Thymus (tissue), 14 donors: ENCODE measurements at places on chromosomes 1 and 21.

DNA sequence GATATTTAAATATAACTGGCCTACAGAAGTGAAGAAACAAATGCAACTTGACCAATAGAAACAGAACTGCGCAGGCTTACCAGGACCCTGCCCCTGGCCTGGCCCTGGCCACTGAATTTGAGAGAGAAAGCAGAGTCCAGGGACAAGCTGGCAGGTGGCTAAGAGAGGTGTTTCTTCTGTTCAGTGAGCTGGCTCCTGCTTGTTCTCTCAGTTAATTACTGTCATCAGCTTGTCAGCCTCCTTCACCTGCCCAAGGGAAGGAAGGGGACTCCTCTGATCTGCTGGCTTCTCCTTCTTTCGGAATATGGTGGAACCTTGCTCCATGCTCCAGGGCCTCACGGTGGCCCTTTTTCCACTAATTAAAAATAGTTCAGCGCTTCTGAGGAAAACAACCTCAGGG, 388.4 kb downstream of the DISC1 start:
- no peak for DNase-seq

GRCh38 chr1:15022048-15022447, 131.5 kb upstream of the TMEM51 start:
- no peak for DNase-seq

DNA sequence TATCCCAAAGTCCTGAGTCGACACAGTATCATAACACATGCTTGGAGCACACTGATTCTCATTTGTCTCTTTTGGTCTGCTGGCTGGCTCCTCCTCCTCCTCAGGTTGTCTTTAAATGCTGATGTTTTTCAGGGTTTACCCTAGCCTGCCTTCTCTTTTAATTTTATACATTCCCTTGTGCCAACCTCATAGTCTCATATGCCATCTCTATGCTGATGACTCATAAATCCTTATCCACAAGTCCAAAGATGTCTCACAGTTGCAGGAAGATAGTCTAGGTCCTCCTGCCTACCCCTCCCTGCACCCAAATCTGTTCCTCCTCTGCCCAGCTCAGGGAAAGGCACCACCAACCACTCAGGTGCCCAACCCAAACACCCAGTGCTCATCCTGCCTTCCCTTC, 108.3 kb downstream of the SIPA1L2 start:
- no peak for DNase-seq

DNA sequence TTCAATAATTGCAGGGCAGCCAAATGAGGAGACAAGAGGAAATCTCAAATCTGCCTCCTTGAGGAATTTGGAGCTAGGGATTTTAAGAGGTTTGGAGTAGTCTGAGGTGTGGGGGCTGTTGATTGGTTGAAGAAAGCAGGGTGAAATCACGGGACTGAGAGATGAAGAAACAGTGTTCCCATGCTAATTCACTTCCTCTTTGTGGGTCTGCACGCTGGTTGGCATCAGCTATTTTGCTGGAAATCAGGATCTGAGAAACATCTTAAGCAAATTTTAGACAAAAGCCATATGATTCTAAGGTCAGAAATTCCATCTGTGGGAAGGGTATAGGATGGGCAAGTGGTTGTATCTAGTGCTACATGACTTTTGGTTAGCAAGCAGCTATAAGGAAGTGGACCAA, 107.1 kb upstream of the PAXBP1 start:
- DNase-seq: no peak

DNA sequence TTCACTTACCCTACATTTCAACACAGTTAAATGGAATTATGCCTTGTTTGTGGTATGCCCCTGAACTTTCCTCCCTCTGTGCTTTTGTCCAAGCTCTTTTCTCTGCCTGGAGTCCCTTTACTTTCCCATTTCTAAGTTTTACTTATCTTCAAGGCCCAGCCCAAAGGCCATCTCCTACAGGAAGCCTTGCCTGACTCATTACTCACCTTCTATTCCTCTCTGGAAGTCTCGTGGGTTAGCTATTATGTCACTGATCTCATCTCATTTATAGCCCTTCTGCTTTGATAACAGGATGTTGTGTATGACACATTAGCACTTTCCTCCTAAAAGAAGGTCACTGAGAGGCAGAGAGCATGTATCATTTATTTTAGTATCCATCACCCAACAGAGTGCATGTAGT, 78.8 kb upstream of the CD1D start:
- no peak for DNase-seq

DNA sequence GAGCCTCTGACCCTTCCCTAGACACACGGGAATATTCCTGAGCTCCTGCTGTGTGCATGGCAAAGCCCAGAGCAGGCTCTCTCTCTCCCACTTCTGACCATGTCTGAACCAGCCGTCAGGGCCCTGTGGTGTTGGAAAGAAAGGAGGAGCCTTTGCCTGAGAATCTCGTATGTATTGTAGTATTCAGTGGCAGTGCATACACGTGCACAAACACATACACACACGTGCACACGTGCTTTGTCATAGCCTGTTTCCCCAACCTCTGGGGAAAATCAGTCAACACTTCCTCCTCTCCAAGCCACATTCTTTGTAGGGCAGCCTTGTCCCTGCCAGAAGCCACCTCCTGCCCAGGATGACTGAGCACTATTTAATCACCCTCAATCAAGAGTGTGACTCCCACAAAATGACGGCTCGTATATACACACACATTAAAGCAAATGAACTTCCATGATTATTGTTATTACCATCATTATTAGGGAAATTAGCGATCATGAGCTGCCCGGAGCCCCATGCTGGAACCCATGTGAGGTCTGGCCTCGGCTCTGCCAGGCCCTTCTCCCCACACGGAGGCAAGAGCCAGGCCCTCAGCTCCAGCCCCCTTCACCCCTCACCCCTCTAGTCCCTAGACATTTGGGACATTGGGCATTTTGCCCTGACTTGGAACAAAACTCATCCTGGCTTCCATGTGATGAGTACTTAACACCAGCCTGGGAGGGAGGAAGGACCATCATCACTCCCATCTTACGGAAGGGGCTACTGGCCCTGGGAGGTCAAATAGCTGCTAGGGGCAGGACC, 331.9 kb downstream of the NPHP4 start:
- no peak for DNase-seq

DNA sequence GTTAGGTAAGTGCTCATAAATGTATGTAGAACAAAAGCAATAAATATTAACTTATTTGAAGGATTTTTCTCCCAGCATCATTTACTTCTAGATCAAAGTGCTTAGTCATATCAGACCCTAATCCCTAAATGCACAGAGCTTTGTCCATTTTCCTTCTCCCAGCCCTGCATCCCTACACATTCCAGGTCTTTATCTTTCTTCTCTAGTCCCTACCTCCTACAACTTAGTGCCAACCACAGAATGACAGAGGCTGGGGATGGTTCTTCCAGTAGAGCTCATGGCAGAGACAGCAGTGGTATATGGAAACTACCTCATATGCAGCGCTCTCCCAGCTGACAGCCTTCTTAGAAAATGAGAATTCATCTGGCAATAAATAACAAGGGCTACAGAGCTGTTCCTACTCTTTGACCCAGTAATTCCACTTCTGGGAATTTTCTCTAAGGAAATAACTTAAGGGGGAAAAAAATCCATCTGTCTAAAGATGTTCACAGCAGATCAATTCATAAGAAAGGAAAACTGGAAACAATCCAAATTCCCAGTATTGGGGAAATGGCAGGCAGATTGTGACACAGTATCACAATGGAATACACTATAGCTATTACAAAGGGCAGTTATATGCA, 62.9 kb upstream of the ROR1 start:
- DNase-seq: no peak

GRCh38 chr1:187249196-187249595, 420.4 kb downstream of the PLA2G4A start:
- no peak for DNase-seq

- no peak for DNase-seq
Observed at GRCh38 chr1:5297180-5297885, 642.9 kb downstream of the AJAP1 start.

- no peak for DNase-seq
Observed at GRCh38 chr1:230609208-230609607, 33.1 kb upstream of the COG2 start.

GRCh38 chr21:41665766-41666595, 100.9 kb downstream of the RIPK4 start:
- DNase-seq: no peak

- DNase-seq: no peak
Observed at GRCh38 chr1:164785841-164786534, 227.0 kb downstream of the PBX1 start.

DNA sequence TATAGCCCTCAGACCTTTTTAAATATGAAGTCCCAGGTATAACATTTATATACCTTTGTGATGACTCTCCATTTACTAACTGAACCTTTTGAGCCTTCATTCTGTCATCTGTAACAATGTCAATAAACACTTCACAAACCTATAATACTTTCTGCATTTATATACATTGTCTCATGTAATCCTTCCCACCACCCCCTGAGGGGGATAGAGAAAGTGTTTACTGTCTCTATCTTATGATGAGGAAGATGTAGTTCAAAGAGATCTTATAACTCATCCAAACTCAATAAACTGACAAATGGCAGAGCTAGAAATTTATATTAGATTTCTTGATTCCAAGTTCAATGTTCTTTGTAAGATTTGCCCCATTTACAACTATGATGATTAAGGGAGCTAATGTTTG, 48.3 kb upstream of the CR2 start:
- DNase-seq: no peak

DNA sequence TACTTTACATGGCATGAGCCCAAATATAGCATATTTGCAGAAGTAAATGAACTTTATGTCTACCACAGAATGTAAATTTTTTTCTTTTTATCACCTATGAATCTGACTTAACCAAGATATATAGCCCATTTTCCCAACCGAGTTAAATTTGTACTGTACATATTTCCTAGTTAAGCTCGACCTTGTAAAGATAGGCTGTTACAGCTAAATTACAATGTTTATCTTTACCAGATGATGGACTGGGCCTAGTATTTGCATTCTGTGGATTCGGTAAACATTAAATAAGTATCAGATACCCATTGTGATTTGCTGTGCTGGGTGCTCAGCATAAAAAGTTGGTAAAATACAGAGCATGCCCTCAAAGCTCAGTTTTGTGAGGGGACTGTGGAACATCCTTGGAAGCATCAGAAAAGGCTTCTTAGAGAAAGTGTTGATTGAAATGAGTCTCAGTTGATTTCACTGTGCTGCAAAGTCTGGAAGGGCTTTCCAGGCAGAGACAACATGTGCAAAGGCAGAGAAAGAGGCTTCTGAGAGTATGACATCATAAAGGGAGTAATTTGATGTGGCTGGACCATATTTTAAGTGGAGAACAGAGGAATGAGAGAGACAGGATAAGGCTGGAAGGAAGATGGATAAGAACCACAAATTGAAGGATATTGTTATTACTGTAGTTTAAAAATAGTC, 27.4 kb downstream of the MORC3 start:
- no peak for DNase-seq

DNA sequence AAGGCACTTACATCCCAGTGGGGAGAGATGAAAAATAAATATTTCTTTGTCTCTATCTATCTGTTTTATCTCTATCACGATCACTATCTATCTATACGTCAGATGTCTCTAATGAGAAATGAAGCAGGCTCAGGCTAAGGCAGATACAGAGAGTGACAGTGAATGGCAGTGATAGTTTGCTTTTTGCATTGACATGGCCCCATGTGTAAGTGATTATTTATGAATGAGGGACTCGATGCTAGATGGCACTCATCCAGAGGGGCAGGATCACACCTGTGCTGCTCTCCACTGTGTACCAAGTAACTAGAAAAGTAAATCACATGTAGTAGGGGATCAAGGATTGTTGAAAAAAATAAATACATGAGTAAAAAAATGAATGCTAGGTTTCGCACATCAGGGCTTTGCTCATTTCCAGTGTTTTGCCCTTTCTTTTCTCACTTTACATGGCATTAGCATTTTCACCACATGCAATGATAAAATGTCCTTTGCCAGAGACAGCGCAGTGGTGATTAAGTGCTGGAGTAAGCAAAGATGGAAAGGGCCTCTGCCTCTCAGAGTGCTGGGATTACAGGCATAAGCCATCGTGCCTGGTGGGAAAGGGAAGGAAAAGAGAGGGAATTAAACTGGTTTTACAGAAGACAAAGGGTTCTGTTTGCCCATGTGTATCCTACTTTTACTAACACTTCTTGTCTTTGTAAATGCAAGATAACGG, 16.5 kb downstream of the TBX19 start:
- no peak for DNase-seq

DNA sequence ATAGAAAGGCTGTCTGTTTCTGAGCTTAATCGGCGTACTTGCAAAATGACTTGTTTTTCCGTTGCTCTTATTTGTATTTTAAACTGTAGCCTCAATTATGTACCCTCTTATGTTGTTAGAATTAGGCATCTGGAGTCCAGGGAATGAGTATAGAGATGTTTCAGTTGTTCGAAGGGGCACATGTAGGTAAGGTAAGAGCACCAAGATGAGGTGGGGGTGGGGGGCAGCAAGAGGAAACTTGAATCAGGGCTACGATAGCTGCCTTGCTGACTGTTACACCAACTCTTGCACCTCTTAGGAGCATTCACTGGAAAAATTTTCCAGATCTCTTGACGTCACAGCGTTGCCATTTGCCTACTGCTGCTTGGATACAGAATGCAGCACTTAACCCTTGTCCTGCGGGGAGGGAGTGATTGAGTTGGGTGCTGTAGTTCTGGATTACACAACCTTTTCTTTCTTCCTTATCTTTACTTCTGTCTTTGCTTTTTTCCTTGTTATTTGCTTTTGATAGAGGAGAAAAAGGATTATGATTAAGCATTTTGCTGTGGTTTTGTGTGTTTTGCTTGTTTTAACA, 3.2 kb downstream of the ATP1B1 start:
- DNase-seq: no peak

GRCh38 chr1:151653397-151653796, 41.5 kb downstream of the SNX27 start:
- DNase-seq: no peak

GRCh38 chr1:173202424-173203145, 4.5 kb downstream of the TNFSF4 start:
- no peak for DNase-seq

DNA sequence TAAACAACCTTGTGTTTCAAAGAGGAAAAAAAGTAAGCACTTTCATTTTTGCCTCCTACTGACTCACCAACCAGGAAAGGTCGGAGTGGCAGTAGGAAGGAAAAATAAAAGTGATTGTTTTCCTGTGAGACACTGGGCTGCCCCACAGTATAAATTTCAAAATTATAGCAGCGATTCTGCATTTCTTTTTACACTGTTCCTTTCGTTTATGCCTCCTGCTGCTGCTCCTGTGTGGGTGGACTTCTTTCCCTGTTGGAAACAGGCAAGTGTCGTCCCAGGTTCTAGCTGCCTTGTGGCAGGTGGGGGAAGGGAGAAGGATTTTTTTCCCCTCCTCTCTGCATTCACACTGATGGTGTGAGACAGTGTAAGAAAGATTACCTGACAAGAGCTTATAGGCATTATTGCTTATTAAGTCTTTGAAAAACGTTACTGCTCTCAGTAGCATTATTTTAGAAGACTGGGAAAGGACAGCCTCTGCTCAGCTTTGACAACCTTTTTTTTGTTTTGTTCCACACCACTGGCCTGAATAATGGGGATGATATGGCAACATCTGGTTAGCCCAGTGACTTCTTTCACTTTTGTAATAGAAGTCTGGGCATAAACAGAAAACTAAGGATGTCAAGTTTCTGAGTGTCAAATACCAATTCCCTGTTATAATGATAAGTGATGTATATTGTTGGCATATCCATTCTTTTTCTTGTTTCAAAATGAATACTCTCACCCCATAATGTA, 77.9 kb downstream of the NEK7 start:
- no peak for DNase-seq

- no peak for DNase-seq
Observed at GRCh38 chr21:45295576-45296365, 8.1 kb upstream of the POFUT2 start.

GRCh38 chr1:86460998-86461397, 7.7 kb upstream of the CLCA1 start:
- DNase-seq: no peak
